Mesendoderm (in vitro differentiated cells): ENCODE measurements at places on chromosomes 13 and 19.

DNA sequence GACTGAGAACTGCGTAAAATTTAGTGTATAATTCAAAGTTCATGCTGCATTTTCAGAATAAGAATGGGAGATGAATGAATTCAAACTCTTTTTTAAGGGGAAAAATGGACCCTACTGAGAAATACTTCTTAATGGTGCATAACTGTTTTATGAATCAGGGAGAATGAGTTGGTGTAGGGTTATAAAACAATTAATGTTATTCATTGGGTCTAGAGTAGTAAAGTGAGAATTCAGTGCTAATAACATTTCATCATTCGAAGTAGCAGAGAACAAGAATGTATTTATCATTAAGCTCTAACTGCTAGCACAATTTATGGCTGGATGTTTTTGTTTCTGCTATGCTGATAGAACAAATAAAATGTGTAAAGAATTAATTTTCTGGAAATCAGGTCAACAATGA, 310.2 kb downstream of the SLITRK5 start:
- no peak for DNase-seq

GRCh38 chr19:12656899-12657571, 9.5 kb downstream of the MAN2B1 start:
- peak; percentile 77 for DNase-seq

GRCh38 chr13:80979035-80979641, 638.2 kb upstream of the SPRY2 start:
- DNase-seq, result peak; percentile 75

GRCh38 chr19:28239270-28239669, 973.7 kb downstream of the UQCRFS1 start:
- DNase-seq, result peak; percentile 78

DNA sequence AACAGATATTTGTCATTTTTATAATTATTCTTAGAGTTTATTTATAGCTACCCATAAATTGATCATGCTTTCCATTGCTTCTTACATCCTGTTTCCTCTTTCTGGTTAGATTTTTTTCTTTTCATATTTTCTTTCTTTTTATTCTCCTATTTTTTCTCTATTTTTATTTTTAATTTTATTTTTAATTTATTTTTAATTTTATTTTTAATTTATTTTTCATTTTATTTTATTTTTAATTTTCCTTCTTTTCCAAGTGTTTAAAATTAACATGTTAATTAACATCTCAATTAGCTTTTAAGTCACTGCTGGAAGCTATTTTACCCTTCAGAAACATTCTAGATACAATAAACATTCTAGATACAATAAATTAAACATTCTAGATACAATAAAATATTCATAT, 269.6 kb downstream of the B3GLCT start:
- no peak for DNase-seq

DNA sequence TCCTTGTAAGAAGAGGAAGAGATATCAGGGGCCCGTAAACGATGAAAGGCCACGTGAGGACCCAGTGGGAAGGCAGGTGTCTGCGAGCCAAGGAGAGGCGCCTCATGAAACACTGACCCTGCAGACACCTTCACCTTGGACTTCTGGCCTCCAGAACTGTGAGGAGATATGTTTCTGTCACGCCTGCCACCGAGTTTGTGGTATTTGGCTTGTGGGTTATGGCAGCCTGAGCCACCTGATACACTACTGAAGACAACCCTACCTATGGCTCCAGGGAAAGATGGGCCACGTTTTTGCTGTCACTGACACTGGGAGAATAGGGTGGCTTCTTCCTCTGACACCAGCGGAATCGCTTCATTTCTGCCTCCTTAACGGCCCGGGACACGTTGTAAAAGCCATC, 217.5 kb upstream of the MAB21L1 start:
- DNase-seq, result no peak

- peak; percentile 99 for DNase-seq
These were observed 2.3 kb upstream of the EML2 start for GRCh38 chr19:45641274-45642105.

DNA sequence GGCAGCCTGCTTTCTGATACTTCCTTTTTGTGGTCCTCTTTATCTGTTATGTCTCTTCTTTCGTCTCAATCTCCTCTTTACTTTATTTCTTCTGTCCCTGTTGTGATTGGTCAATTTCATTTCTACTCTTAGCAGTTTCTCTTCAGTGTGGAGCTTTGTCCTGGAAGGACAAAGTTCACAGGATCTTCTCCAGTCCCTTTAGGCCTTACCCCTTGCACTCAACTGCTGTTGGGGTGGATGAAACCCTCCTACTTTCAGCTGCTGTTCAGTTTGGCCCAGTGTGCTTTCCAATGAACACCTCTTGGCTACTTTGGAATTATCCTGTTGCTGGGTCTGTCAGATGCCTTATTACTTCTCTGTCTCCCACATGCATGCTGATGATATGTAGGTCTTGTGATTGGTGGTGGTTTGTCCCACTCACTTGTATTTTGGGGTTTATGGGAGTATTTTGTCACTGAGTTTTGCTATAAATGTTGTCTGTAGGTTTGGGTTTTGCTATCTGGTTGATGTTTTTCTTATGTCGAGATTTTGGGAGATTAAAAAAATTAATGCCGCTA, 24.8 kb downstream of the WDR62 start:
- DNase-seq, result no peak

GRCh38 chr19:5997371-5997770, 19.4 kb upstream of the RANBP3 start:
- DNase-seq, result peak; percentile 41

DNA sequence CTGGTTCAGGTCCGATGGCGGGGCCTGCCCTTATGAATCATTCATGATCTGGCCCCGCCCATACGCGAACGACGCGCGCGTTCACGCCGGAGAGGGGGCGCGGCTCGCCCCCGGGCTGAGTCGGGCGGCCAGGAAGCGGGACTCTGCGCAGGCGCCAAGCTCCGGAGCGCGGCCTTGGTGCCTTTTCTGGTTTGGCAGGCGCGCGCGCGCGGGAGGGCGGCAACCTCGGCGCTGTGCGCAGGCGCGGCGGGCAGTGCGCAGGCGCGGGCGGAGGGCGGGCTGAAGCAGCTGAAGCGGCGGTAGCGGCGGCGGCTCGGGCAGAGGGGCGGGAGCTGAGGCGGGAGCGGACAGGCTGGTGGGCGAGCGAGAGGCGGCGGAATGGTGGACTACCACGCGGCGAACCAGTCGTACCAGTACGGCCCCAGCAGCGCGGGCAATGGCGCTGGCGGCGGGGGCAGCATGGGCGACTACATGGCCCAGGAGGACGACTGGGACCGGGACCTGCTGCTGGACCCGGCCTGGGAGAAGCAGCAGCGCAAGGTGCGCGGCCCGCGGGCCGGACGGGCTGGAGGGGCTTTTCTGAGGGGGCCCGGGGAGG, at the start of gene ACTN4:
ACTN4 (plus strand) TSS at position 282 of the 598 bp plus-strand sequence; CDS start at position 379, 97 bp downstream.
- peak; percentile 98 for DNase-seq

GRCh38 chr19:41218615-41219507, at the start of gene AXL:
AXL (plus strand) TSS chr19:41219223; CDS start chr19:41219393, 170 bp downstream.
- DNase-seq, result peak; percentile 96

DNA sequence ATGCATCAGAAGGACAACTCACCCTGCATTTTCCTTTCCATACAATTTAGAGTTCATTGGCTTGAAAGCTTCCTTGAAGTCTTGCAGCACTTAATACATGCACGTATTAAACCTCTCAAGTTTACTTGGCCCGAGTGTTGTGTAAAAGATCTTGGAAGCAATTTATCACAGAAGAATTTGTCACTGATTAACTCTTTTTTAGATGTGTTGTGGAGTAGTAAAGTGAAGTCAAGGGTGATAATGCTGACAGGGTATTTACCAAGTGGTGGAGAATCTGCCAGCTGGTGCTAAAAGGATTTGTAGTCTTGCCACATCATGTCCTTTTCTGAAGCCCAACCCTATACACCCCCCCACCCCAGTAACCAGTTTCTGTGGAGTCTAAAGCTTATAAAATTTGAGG, 421.0 kb upstream of the MIR17HG start:
- peak; percentile 81 for DNase-seq

DNA sequence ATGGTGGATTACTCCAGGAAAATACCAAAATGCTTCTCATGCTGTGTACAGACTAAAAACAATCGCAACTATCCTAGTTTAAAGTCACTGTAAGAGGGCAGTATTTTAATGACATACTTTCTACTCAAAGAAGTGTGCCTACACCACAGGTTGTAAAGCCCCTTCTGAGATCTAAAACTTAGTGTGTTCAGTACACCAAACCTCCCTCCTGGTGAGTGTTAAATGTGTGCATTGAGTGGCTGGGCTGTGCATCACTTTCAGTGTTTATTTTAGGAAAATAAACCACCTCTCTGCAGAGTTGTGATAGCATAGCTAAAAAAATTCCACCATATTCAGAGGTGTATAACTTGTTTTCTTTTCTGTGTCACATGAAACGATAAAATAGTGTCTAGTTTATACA, 263.7 kb downstream of the DACH1 start:
- DNase-seq, result no peak

DNA sequence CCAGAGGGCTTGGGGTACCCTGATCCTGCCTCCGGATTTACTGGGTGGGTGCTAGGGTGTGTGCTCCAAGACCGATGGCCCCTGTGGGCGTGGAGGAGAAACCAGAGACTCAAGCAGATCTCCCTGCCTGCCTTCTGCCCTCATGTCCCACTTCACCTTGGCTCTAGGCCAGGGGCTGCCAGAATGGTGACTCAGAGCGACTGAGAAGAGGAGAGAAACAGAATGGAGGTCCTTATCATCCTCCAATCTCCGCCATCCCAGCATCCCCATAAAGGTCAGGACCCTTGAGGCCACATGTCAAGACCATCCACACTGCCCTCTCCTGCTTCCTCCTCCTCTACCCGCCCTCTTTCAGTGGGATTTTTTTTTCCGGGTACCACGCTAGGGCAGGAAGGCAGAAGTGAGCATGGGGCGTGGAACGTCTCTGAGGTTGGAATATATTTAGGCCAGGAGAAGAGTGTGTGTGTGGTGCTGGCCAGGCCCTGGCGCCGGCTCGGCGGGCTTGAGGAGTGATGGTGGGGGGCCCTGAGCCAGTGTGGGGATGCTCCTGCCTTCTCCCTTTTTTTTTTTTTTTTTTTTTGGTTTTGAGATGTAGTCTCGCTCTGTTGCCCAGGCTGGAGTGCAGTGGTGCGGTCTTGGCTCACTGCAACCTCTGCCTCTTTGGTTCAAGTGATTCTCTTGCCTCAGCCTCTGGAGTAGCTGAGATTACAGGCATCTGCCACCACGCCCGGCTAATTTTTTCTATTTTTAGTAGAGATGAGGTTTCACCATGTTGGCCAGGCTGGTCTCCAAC, 22.3 kb downstream of the IER2 start:
- DNase-seq, result no peak

- no peak for DNase-seq
These were observed 16.0 kb downstream of the IRGC start for GRCh38 chr19:43731846-43732245.

DNA sequence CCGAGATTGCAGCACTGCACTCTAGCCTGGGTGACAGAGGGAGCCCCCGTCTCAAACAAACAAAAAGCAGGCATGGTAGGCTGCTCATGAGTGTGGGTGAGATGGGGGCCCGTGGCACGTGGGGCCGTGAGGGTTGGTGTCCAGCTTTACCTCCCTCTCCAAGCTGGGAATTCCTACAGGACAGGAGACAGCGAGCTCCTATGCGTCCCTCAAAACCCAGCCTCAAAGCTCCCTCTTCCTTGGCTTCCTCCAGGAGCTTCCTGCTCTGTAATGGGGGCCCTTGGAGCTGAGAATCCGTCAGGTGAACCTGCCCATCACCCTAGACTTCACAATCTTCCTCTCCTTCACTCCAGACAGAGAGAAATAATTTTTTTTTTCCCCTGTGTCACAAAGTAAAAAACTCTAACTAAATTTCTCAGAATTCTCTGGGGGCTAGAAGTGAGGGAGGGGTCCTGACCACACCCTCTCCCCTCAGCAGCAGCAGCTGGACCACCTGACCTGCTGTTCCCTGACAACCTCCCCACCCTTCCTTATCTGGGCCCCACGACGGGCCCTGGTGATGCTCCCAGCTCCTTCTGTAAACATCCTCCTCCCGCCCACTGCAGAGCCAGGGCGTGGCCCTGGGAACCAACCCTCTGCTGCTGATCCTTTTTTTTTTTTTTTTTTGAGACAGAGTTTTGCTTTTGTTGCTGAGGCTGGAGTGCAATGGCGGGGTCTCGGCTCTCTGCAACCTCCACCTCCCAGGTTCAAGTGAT, 22.1 kb upstream of the WDR18 start:
- no peak for DNase-seq

DNA sequence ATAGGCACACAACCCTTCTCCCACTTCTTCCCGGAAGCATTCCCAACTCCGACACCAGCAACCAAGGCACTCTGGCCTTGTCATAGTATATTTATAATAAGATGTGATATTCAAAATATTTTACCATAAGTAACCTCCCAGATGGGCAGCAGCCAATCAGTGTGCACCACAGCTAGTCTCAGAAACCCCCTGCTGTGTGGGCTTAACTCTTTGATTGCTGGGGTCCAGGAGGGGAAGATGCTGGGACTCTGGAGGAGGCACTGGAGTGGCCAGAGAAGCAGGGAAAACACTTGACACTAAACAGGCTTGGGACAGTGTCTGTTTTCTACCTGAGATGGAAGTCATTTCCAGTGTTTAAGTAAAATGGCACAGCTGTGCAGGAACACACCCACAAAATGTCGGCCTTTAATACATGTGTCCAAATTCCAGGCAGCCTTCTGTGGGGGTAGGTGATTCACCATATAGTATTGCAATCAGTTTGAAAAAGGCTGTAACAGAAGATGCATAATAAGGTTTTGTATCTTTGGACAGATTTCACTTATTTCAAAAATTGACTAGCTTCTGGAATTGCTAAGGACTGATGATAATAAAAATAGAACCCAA, 100.7 kb downstream of the MBNL2 start:
- no peak for DNase-seq
